ENCODE measurements at places on chromosomes 3 and 15.

DNA sequence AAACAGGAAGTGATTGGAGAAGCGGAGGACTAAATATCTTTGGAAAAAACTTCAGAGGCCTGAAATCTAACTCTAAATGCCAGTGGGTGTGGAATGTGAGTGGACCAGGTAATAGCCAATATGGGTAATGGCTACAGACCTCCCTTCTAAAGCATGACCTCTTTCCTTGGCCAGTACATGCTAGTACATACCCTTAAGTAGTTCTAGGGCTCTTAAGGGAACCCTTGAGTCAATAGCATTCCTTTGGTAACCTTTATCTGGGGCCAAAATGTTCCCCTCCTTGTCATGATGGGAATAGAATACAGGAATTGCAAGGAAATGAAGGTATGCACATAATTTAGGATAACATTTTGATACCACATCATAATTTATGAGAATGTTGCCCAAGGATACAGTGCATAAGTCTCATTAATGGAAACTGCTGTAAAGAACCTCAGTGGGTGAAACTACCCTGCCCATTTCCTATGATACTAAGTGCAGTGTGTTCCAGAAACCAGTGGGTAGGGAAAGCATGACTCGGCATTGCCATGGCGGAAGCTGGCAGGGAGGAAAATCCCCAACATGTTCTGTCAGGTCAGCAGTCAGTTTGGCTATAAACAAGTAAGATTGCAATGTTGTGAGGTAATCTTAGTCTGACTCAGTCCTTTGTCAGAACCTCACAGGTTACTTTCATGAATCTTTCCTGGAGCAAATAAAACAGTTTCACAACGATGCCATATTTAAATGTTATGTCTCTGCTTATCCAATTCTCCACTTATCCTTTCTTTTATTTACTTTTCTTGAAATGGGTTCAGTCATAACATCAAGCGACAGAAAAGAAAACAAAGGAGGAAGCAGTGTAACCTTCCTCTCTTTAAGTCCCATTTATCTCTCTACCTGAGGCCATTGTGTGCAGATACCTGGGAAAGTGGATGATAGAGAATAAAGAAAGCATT lies 23.5 kb upstream of the RAP2B start:
- peak; percentile 90 for DNase-seq

DNA sequence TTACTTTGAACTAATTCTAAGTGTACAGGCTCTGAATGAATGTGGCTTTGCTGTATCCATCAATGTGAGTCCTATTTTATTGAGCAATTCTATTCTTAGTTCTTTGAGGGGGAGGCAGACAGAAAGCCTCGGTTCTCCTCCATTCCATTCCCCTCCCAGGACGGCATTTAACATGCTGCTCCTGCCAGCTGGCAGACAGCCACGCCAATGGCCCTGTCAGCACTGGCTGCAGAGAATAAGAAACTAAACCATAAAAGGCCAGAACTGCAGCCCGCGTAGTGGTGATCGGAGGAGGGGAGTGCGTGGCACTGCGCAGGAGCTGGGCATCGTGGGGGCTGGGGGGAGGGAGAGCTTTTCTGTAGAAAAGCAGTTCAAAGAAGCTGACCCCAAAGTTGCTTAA lies 76.0 kb upstream of the HACD2 start:
- DNase-seq: no peak

DNA sequence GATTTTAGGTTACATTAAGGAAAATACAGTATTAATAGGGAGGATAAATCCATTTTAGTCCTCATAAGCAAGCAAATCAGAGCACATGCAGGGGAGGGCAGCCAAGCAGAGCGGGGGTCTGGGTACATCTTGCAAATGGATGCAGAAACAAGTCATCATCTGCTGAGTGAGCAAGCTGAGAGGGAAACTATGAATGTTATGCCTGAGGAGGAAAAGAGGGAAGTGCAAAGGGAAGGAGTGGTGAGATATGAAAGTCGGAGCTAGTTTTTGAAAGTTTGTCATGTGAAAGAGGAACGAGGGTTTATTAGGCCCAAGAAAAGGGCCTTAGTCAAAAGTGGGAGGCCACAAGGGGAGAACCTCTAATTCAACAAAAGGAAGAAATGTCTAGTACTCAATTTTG lies 15.4 kb downstream of the PTX3 start:
- no peak for DNase-seq

- no peak for DNase-seq
Measured at GRCh38 chr15:41572866-41573265, 13.9 kb downstream of the TYRO3 start.

DNA sequence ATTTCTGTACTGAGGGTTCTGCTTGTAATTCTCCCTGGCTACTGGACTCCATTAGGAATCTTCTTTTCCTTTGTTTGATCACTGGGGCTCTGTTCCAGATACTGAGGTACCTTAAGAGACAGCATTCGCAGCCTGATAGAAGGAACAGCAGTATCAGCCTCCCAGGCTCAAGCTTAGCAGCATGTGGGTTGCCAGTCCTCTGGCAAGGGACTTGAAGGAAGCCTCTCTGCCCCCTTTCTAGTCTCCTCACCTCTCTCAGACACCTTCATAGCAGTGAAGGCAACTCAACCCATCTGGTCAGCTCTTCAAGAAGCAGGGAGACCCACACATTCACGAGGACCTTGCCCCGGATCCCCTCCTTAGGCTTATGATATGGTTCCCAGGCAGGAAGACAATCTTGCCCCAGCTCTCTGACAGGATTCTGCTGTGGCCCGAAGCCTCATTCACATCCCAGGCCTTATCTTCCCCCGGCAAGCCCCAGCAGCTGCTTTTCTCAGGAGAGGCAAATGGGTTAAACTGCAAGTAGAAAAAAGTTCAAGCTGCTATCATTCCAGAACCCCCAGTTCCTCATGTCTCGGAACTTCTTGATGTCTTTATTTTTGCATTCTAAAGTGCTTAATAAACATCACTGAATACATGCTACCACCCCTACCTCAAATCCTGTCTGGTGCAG lies 153.1 kb downstream of the LIPC start:
- no peak for DNase-seq

GRCh38 chr3:44265815-44266214 lies 24.1 kb downstream of the TOPAZ1 start:
- no peak for DNase-seq

GRCh38 chr15:68031404-68031803 lies 22.7 kb upstream of the PIAS1 start:
- DNase-seq: no peak

GRCh38 chr15:90286678-90287077 lies 21.2 kb downstream of the NGRN start:
- DNase-seq: no peak

- DNase-seq: no peak
Measured at GRCh38 chr3:140823106-140823505, 118.5 kb upstream of the SLC25A36 start.

- DNase-seq: no peak
Measured at GRCh38 chr3:192445770-192446644, 281.3 kb downstream of the FGF12 start.

GRCh38 chr3:60954048-60954447 lies 297.2 kb downstream of the FHIT start:
- DNase-seq: no peak

- no peak for DNase-seq
Measured at GRCh38 chr15:69096626-69097025, 63.8 kb upstream of the GLCE start.

DNA sequence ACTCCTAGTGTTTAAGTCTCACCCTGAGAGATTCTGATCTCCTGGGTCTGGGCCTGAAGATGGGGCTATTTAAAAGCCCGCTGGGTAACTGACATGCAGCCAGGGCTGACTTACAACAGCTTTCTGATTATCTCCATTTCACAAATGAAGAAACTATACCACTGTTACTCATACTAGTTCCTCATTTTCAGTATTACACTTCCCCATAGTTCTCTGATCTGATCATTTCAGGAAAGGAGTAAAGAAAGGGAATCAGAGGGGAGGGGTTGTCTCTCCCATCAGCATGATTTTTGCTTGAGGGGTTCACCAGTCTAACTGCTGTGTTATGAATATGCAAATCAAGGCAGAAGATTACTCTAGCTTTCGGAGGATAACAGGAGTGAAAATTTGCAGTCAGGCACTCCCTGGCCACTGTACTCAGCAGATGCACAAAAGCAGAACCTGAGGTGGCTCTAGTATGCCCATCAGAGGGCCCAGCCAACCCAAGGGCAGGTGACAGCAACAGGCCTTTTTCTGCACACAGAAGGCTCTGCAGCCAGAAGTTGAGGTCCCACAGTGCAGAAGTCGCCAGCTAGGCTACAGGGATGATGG lies 59.4 kb downstream of the DAPK2 start:
- DNase-seq: no peak

GRCh38 chr3:124512881-124513609 lies 217.2 kb upstream of the UMPS start:
- DNase-seq: no peak

GRCh38 chr15:31552482-31553099 lies 226.0 kb downstream of the KLF13 start:
- no peak for DNase-seq

DNA sequence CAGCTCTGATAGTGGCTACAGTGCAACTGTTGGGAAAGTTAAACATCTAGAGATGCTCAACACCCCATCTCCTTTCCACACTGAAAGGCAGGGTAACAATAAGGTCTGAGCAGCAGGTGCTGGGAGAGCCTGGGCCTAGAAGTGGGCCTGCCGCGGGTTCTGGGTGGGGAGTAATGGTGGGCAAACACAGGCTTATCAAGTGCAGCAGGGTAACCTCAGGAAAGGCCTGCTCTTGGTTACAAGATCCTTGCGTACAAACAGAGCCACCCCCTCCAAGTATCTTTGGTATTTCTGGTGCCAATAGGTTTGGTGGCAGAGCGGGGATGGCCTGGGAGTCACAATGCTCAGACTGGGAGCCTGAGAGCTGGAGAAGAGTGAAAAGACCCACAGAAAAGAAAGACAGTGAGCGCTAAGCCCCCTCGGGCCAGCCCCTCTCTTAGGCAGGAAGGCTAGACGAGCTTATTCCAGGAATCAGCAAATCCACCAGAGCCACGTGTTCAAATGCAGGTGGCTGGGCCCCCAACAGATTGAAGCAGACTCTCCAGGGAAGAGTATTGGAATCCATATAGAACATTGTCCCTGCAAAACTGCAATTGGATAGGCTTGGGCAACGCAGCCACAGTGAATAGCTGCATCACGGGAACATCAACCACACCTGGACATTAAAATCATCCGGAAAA lies 2.7 kb downstream of the IQSEC1 start:
- no peak for DNase-seq

GRCh38 chr15:59249816-59250215 lies 43.2 kb downstream of the LDHAL6B start:
- DNase-seq: no peak

DNA sequence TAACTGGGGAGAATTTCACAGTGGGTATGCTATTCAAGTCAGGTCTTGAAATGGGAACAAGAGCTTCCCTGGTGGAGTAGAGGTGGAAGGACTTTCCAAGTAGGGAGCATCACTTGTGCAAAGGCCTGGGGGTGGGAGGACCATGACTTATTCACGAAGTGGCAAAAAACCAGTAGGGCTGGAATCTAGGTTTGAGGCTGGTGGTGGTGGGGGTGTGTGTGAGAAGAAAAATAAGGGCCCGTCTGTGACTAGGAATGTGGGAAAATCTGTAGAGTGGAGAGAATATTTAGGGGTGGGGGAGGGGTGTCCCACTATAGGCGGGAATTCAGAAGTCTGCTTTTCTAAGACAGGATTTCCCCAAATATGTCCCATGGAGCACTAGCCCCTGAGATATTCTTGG lies 271.9 kb upstream of the TBL1XR1 start:
- no peak for DNase-seq

- no peak for DNase-seq
Measured at GRCh38 chr3:138921316-138922292, 25.3 kb downstream of the FOXL2 start.

- DNase-seq: no peak
Measured at GRCh38 chr15:68808770-68809169, 11.9 kb downstream of the ANP32A start.

DNA sequence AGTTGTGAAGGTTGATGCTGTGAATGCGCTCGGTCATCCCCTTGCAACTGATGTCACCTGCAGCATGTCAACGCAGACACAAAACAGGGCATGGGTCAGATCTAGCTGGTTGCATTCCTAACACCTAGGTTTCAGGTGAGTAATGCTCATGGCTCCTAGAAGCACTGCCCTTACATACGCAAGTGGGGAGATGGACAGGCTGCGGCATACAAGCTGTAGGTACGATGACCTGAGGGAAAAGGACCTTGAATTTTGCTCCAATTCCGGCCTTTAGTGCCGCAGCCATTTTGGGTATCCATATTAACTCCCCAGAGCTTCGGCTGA lies 58.0 kb downstream of the TIGIT start:
- DNase-seq: no peak

GRCh38 chr3:36496684-36497633 lies 116.7 kb downstream of the STAC start:
- DNase-seq: no peak

GRCh38 chr3:131386429-131387165 lies 5.0 kb downstream of the NUDT16 start:
- peak; percentile 87 for DNase-seq

DNA sequence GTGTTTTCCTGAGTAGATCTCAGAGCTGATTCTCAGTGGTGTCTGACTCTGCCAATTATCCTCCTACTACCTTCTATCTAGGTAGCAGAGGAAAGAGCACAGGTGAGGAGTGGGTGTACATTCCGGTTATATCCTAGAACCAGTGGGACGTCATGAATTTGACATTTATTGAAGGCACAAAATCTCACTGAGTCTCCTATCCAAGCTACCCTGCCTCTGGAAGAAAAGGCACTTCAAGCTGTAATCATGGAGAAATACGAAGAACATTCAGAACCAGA lies 952.2 kb downstream of the TUSC7 start:
- no peak for DNase-seq

DNA sequence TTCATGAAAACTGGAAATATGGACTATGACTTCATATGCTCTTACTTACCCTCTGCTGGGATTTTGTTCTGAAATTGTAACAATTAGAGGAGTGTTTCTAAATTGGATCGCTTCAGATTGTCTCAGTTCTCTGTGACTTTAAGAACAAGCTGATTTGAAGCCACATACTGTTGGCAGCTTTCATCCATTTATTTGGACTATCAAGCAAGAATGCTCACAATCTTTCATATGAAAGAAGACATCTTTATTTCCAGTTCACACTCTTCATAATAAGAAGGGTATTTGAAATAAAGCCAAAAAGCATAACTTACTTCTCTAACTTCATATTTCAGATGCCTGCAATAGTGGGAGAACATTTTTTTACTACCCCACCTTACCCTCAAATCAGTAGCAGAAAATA lies 491.6 kb upstream of the TPRG1 start:
- no peak for DNase-seq

GRCh38 chr15:83206526-83207008 lies 1.1 kb downstream of the HDGFL3 start:
- DNase-seq: no peak

GRCh38 chr3:98770261-98771039 lies 7.3 kb downstream of the ST3GAL6 start:
- no peak for DNase-seq

Measured in vagina (tissue), 2 donors.